ENCODE measurements at places on chromosomes 4 and X.

- no peak for DNase-seq
Observed at GRCh38 chrX:70134116-70134477, 850 bp downstream of the IGBP1 start.

DNA sequence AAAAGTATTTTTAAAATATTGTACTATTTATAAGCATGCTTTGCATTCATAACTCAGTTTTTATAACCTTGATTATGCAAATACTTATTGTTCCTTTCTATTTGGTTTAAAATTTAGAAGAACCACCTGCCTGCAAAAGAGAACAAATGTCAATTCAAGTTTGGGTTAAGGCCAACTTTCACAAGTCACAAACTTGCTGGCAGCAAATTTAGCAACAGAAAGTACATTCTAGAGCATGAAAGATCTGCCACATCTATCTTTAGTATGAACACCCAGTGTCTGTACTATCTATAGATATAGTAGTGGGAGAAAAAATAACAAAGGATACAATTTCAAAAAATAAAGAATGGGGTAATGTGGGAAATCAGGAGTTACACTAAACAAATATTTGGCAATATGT, 1014.2 kb downstream of the C4orf33 start:
- no peak for DNase-seq

DNA sequence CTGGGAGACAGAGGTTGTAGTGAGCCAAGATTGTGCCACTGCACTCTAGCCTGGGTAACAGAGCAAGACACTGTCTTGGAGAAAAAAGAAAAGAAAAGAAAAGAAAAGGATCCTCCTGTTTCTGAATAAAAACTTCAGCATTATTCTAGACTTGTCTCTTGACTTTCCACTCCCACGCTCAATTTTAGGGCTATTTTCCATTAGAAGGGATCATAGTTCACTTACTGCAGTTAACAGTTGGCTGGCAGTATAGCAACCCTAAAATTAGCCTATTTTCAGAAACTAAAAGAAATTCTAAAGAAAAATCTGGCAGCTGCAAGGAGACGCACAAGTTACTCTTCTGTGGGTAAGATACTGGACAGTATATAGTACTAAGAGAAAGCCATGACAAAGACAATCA, 28.1 kb downstream of the THOC2 start:
- DNase-seq: no peak

DNA sequence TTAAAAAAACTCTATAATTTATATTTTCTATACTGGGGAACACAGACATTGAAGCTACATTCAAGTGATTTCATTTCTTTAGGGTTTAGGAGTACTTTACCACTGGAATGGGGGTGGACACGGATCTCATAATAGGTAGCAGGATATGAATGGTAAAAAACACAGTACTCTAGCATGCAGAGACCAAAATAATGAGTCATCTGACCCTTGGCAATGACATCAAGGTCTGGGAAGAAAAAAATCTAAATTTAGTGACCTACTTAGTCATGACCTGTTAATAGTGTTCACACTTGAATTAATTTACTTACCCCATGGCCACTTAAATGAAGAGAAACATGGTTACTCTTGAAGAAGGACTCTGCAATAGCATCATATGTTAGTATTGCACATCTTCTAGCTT, 187.9 kb downstream of the EPHA5 start:
- DNase-seq: no peak

GRCh38 chrX:20132666-20133065, 9.0 kb downstream of the EIF1AX start:
- DNase-seq: no peak

GRCh38 chr4:169583563-169583962, 28.8 kb downstream of the NEK1 start:
- no peak for DNase-seq

- no peak for DNase-seq
Observed at GRCh38 chr4:125062115-125063050, 252.4 kb upstream of the FAT4 start.
